ENCODE measurements at places on chromosomes 16 and 17.

GRCh38 chr17:81526662-81527571 is 1.3 kb upstream of the FSCN2 start:
- DNase-seq: no peak

GRCh38 chr16:2194852-2195321 is 1.5 kb downstream of the CASKIN1 start:
- peak; percentile 71 for DNase-seq

- DNase-seq: peak; percentile 56
These were observed 261.6 kb upstream of the TNRC6C start for GRCh38 chr17:77696721-77697460.

GRCh38 chr17:5184288-5184687 is 7.4 kb downstream of the ZNF594 start:
- DNase-seq: no peak

DNA sequence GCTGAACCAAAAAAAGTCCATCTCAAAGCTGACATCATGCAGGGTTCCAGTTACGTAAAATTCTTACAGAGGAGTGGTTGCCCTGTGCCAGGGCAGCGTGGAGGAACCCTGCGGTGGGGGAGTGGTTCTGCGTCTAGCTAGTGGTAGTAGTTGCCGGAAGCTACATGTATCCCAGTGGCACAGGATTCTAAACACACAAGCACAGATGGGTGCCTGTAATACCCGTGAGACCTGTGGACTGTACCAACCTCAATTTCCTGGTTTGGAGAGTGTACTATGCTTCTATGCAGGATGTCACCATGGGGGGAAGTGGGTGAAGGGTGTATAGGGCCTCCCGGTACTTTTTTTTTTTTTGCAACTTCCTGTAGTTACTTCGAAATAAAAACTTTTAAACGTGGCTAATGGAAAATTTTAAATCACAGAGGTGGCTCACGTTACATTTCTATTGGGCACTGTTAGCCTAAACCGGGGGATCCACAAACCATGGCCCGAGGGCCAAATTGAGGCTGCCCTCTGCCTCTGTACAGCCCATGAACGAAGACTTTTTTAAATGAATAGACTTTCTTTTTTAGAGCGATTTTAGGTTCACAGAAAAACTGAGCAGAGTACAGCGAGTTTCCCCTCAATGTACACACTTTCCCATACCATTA is 38.5 kb downstream of the TBC1D16 start:
- DNase-seq: no peak

DNA sequence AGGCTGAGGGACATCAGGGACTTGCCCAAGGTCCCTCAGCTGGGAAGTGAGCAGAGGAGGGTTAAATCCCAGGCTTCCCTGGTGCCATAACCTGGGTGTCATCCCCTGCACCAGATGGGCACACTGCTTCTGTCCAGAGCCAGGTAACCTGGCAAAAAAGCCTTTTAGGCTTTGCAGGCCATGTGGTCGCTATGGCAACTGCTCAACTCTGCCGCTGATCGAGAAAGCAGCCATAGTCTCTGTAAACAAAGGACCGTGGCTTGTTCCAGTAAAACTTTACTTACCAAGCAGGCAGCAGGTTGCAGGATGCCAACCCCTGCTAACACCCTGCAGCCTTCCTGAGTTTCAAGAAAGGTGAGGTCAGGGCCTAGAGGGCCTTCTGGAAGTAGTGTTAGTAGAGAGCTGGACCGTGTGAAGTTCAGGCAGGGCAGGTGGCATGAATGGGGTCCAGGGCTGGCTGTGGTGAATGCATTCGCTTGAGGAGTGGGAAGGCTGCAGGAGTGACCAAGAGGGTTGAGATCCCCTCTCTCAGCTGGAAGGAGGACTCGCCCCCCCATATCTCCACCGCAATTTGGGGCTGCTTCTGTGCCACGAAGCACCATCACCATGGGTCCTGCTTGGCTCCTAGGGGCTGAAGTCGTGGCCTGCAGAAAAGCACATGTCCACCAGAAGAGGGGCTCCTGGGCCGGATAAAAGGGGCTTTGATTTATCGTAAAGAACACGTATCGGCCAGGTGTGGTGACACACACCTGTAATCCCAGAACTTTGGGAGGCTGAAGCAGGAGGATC is 91.3 kb downstream of the SOCS1 start:
- DNase-seq: no peak

GRCh38 chr16:48576927-48577326 is 33.1 kb downstream of the N4BP1 start:
- DNase-seq: no peak

DNA sequence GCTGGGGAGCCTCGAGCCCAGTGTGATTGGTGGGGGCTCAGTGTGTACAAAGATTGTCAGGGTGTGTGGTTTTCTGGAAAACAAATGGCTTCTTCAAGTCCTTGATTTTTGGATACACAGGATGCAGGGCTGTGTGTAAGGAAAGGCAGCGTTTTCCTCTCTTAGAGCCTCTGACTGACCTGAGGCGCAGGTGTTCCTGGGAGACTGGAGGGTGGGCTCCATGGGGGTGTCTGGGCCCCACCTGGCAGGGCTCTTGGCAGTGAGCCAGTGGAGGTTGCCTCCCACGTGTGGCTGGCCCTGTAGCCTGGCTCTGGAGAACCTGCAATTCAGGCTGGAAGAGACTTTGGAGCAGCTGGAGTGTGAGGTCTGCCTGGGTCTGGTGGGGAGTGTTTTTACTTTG is 5.0 kb downstream of the FOXK2 start:
- DNase-seq: no peak

- DNase-seq: peak; percentile 59
These were observed 934 bp upstream of the AOC2 start for GRCh38 chr17:42843358-42843934.

DNA sequence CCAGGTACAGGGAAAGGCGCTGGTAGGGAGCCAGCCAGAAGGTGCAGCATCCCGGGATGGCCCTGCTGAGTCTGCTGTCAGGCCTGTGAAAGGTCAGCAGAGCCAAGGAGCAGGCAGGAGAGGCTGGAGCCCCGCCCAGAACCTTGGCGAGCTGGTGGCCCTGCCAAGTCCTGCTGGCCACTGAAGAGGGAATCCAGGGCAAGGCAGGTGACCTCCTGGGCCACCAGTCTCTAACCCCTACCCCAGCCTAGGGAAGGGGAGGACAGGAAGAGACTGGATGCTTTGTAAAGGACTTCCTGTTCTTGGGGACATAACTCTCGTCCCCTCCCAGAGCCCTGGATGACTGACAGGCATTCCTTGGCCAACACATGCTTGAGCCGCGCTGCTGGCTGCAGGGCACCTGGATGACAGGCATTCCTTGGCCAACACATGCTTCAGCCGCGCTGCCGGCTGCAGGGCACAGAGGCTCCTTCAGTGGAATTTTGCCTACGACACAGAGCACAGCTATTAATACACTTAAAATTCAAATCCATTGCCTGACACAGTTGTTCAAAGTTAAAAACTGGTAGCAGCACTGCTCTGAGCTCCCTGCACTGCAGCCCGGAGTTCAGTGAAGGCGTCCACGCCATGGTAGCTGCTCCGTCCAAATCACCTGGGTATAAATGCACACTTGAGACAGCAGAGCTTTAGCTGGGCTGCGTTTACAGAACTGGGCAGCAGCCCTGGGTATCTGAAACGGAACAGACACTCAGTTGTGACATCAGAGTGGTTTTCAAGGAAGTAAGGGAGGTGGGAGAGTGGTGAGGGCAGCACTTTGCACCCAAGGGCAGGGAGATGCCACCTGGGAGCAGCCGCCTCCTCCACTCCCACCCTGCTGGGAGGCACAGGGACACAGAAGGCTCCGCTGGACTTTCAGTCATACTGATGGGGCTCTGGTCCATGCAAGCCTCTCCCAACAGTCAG is 2.0 kb upstream of the BRICD5 start:
- DNase-seq: no peak

DNA sequence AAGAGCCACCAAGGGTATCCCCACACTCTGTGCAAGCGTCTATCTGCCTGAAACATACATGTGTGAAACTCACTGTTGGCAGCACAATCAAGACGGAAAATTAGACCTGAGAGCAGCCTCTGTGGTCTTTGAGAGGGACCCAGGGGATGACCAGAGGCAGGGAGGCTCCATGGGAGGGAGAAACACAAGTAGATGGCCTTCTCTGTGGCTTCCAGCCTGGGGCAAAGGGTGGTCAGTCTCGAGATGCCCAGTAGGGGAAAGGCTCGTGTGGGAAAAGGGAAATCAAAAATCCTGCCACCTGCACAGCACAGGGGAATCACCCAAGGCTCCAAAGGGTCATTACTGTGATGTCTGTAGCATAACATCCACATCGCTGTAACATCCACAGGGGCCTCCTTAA is 823.3 kb downstream of the KCNJ18 start:
- DNase-seq: no peak

Data from NCI-H1436 (cell line).